ENCODE measurements at places on chromosomes 7 and 10.

GRCh38 chr10:72736176-72736827 lies 44.4 kb downstream of the MCU start:
- no peak for DNase-seq

- DNase-seq: no peak
These were observed 20.4 kb upstream of the ECHDC3 start for GRCh38 chr10:11721806-11722205.

DNA sequence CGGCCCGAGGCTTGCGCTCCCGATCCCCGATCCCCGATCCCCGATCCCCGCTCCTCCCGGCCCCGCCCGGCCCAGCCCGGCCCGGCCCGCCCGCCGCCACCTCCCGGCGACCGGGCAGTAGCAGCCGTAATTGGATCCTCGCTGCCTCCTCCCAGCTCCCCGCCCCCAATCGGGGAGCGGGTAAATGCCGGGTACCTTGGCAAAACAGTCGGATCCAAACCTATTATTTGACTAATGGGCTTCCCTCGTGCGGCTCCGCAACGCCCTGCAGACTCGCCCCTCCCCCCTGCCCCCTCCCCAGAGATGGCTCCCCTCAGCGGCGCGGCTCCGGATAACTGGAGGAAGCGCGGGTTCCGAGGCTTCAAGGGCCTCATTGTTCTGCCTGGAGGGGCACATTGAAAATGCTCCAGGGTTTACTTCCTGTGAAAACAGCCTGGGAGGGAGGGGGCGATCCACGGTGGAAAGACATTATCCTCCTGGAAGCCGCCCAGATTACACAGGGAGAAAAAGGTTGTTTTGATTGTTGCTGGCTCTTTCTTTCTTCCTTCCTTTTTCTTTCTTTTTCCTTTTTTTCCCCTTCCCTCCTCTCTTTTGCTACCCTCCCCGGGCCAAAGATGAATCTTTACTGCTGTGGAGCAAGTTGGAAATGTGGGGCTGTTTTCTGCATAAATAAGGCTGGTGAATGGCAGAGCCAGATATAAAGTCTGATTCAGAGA lies 94.7 kb upstream of the ZMIZ1 start:
- DNase-seq: peak; percentile 48

DNA sequence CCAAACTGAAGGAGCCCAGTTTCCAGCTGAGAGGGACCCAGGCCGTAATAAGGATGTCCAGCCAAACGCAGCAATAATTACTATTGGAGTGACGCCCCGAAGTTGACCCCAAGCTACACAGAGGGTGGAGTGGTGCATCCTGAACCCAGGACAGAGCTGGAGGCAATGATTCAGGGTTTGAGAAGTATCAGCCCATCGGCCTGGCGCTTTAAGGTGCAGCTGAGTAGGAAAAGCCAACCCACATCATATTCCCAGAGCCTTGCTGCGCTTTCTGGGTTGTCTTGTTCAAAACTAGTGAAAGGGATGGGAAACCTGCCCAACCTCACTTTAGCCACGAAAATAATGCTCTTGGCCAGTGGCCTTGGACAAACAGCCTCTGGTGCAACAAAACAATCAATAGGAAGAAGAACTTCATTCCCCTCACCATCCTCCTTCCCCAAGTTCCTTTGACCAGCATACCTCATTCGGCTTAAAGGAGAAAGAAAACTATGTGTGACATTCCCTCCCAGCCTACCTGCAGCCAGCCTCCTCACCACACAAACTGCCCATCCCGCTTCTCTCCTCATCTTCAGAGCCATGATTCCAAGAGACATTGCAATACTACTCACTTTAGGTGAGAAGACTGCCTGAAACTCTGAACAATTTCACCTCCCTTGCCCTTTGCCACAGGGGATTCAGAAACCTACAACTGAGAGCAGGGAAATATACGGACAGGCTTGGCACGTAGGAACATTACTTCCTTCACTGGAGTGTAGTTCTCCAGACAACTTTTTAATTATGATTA lies 217.2 kb upstream of the MKLN1 start:
- peak; percentile 9 for DNase-seq

- DNase-seq: peak; percentile 12
These were observed 147.6 kb upstream of the TMEM168 start for GRCh38 chr7:112937651-112938415.

Data from hematopoietic multipotent progenitor cell treated with erythropoietin and hydrocortisone succinate and interleukin-3 and kit ligand, for 8 days (in vitro differentiated cells).